Fibroblast of skin of left biceps (primary cell): ENCODE measurements at places on chromosomes 2 and 18.

GRCh38 chr2:95359031-95359430, 43.5 kb upstream of the FAHD2A start:
- peak; percentile 47 for DNase-seq

DNA sequence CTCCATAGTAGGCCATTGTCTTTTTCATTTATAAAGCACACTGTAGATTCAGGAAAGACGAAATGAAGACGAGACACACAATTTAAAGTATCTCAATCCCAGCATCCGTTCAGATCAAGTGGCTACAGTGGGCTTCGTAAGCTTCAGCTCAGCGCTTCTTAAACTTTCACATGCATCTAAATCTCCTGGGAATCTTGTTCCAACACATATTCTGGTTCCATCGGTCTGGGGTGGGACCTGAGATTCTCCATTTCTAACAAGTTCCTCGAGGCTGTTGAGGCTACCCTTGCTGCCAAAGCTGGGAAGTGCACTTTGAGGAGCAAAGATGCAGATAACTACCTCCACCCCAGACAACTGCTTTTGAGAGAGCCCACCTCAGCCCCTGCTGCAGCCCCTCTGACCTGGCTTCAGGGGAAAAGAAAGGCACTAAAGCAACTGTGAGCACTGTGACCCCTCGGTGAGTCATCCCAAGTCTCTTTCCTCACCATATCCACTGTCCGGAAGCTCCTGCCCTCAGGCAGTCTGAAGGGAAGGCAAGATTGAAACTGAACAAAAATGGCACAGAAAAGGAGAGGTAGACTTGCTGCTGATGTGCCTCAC, 201.1 kb upstream of the FBXO11 start:
- DNase-seq, result no peak

DNA sequence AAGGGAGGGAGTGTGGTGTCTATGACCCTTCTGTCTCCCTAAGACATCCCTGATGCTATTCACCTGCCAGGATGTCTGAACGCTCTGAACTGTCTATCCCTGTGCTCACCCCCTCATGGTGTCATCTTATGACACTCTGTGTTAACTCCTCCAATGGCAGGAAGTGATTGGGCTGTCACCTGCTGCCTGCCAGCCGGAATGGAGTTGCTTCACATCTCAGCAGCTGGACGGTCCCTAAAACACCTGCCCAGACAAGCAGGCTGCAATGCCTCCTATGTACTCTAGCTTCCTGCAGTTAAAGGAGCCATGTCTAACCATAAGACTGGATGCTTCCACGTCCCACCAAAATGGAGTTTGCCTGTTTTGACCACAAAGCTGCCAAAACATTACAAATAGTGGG, 99.9 kb downstream of the CPO start:
- no peak for DNase-seq

DNA sequence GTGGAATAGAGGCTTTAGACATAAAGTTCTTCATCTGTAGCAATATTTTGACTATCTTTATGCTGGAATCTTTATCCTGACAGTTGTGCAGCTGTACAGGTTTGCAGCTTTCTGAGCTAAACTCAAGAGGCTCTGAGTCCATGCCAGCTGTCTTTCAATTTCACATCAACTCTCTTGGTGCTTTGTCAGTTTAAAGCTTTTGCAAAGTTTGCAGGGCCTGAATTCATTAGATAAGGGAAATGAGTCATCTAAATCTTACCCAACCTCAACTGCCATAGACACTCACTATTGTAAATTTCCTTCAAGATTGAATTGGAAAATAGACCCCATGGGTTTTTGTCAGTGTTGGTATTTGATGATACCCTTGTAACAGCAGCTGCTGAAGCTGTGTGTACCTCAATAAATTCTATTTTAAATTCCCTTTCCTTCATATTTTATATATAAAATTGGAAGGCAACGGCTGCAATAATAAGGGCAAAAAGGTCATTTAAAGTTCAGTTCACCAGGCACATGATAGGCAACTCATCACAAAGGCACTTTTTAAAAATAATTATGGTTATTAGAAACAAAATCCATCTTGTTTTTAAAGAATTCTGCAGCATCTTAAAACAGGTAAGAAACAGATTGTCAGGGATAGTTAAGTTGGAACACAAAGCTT, 169.9 kb upstream of the SLC39A10 start:
- peak; percentile 68 for DNase-seq

- DNase-seq, result no peak
Observed at GRCh38 chr2:175955136-175955535, 46.9 kb downstream of the LNPK start.

GRCh38 chr18:32548688-32549087, 78.0 kb upstream of the GAREM1 start:
- DNase-seq, result no peak

- no peak for DNase-seq
Observed at GRCh38 chr2:40027968-40028367, 248.9 kb upstream of the THUMPD2 start.

- no peak for DNase-seq
Observed at GRCh38 chr18:13262839-13263691, 44.5 kb downstream of the LDLRAD4 start.

DNA sequence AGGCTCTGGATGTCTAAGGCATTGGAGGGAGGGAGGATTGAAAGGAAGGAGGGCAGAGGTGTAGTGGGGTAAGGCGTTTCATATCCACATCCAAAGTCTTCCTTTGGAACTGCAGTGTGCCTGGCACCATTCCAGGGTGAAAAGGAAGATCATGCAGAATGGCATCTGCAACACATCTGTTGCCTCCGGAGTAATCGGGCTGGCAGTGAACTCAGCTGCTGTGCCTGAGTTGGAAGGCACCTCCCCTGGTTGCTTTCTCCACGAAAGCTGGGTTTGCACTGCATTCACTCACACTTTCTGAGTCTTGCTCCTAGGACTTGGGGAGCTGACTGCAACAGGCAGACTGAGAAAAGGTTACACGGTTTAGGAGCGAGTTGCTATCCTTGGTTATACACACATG, 30.3 kb upstream of the SEC11C start:
- DNase-seq, result no peak

DNA sequence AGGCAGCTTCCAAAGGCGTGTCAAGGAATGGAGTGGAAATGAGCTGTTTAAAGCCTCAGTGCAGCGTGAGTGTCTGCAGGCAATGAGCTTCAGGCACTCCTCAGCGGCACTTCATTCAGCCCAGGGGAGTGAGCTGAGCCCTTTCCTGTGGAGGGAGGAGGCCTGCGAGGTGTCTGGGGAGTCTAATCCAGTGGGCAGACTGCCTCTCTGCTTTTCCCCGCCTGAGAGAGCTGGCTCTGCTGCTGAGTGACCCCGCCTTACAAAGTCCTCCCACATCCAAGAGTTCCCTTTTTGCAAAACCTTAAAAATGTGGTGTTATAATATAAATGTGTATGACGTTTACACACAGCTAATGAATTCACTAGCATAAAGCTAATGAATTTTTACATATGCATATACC, 7.0 kb upstream of the LDLRAD4 start:
- DNase-seq, result no peak

- DNase-seq, result no peak
Observed at GRCh38 chr2:172978063-172978383, 97.6 kb upstream of the MAP3K20 start.

GRCh38 chr2:112758711-112759110, 5.7 kb downstream of the CKAP2L start:
- DNase-seq, result no peak

GRCh38 chr2:11097038-11097720, 58.1 kb upstream of the SLC66A3 start:
- DNase-seq, result no peak

DNA sequence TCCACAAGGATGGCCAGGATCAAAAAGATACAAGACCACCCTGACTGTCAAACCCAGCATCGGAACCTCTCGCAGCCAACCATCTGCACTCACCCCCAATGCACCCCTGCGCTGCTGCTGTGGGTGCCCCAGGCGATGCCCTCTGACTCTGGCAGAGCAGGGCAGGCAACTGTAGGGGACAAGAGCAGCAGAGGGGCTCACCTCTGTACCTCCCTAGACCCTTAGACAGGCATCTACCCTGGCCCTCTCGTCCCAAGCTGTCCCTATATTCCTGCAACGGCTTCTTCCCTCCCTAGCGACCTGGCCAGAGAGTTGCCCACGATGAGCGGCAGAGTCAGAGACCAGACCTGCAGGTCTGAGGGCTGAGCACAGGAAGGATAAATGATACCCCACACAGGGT, 128.2 kb downstream of the HDAC4 start:
- no peak for DNase-seq

GRCh38 chr18:57864615-57865121, 61.6 kb upstream of the ATP8B1 start:
- no peak for DNase-seq

GRCh38 chr2:46068636-46069035, 228.6 kb upstream of the EPAS1 start:
- no peak for DNase-seq

GRCh38 chr2:11628675-11629074, 41.3 kb downstream of the NTSR2 start:
- no peak for DNase-seq

- DNase-seq, result peak; percentile 87
Observed at GRCh38 chr2:38665854-38666555, at the start of gene GALM. GALM (plus strand) TSS chr2:38666114; CDS start chr2:38666162, 48 bp downstream.

- DNase-seq, result no peak
Observed at GRCh38 chr2:191166756-191167445, 16.1 kb upstream of the STAT4 start.

GRCh38 chr2:211344289-211344688, 787.9 kb downstream of the CPS1 start:
- no peak for DNase-seq

GRCh38 chr2:3692375-3692774, 11.0 kb upstream of the DCDC2C start:
- no peak for DNase-seq
